CD4-positive, CD25-positive, alpha-beta regulatory T cell (primary cell): ENCODE measurements at places on chromosomes 3 and 15. TPM values are rescaled to one million over a fixed set of nuclear protein-coding genes. Genes with fewer than 3 reads are reported as not detected.

DNA sequence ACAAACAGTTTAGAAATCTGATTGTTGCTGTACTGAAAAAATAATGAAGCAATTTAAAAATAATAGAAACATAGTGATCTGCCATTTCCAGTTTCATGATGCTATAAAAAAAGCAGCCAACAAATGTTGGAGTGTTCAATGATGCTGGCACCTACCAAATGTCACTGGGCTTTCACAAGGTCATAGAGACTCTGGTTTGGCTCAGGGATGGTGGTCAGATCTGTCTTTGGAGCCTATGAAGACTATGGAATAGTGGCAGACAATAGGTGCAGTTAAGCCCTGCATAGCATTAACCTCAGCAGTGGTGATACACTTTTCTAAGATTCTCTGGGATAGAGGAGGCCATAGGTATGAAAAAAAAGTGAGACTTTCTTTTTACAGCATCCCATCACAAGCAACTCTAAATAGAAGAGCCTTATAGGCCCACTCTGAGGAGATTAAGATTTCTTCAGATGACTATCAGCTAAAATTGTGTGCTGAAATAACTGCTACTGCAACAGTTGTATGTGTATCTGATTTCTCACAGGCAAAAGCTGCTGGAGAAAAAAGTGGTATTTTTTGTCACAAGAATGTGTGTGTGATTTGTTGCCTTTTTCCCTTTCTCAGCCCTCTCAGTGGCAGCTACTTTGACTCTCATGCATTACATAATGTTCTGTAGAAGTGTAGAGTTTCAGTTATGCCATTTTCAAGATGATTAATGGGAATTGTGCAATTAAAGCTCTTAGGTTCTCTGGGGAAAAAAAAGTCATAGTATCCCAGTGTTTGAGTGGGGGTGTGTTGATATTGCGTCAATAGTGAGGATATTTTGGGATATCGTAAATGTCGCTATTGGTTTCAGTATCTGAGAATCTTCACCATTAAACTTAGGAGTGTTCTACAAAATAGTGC is 137.4 kb downstream of the MBNL1 start:
- peaks cover 65% of the 10 kb centered on the region for H3K4me1 ChIP-seq
- no peaks in the 10 kb centered on the region for H3K27me3 ChIP-seq
- peaks cover 23% of the 10 kb centered on the region for H3K36me3 ChIP-seq
- H3K4me3 ChIP-seq, result peak overlapping the region; percentile 39
- DNase-seq, result no peak
- H3K27ac ChIP-seq, result peak overlapping the region; percentile 63

DNA sequence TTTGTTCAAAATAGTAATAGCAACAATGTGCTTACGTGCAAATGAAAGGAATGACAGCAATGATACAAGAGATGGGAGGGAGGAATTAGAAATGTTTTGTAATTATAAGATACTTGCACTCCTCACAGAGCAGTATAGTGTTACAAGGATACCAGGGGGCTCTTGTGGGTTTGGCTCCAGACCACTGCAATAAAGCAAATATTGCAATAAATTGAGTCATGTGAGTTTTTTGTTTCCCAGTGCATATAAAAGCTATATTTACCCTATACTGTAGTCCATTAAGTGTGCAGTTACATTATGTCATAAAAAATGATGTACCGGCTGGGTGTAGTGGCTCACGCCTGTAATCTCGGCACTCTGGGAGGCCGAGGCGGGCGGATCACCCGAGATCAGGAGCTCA is 864.3 kb downstream of the NSUN3 start:
- no peaks in the 10 kb centered on the region for H3K4me1 ChIP-seq
- DNase-seq, result no peak
- no peak overlapping the region for H3K4me3 ChIP-seq
- no peaks in the 10 kb centered on the region for H3K36me3 ChIP-seq
- H3K27ac ChIP-seq, result no peak overlapping the region
- H3K27me3 ChIP-seq, result no peaks in the 10 kb centered on the region

DNA sequence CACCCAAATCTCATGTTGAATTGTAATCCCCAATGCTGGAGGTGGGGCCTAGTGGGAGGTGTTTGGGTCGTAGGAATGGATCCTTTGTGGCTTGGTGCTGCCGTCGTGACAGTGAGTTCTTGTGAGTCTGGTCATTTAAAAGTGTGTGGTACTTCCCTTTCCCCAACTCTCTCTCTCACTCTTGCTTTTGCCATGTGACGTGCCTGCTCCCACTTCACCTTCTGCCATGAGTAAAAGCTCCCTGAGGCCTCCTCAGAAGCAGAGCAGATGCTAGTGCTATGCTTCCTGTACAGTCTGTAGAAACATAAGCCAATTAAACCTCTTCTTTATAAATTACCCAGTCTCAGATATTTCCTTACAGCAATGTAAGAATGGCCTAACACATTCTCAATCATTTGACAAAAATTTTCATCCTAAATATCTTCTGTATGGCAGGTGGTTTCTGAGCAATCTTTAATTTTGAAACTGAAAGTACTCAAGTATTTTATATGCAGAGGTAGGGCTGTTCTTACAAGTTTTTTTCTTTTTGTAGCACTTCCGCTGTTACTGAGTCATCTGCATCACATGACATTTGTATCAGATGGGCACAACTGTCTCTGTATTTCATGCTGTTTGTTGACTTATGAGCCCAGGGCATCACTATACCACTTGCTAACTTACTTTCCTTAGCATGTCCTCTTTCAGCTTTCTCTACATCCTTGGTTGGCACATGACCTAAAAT is 8.8 kb downstream of the RPL39L start:
- peaks cover 28% of the 10 kb centered on the region for H3K4me1 ChIP-seq
- peak; percentile 56 for DNase-seq
- no peaks in the 10 kb centered on the region for H3K27me3 ChIP-seq
- H3K27ac ChIP-seq, result peak overlapping the region; percentile 96

- H3K4me3 ChIP-seq, result no peak overlapping the region
- H3K4me1 ChIP-seq, result no peaks in the 10 kb centered on the region
- DNase-seq, result no peak
- no peaks in the 10 kb centered on the region for H3K27me3 ChIP-seq
- no peak overlapping the region for H3K27ac ChIP-seq
- H3K36me3 ChIP-seq, result no peaks in the 10 kb centered on the region
Measured at GRCh38 chr3:161339517-161340500, 31.5 kb downstream of the SPTSSB start.

- peaks cover 1% of the 10 kb centered on the region for H3K27me3 ChIP-seq
- no peaks in the 10 kb centered on the region for H3K4me1 ChIP-seq
- no peak overlapping the region for H3K4me3 ChIP-seq
- no peaks in the 10 kb centered on the region for H3K36me3 ChIP-seq
- DNase-seq, result no peak
- H3K27ac ChIP-seq, result no peak overlapping the region
Measured at GRCh38 chr3:159881828-159882309, 106.8 kb upstream of the IL12A start.

GRCh38 chr3:53046171-53047170 is 598 bp upstream of the SFMBT1 start:
- no peaks in the 10 kb centered on the region for H3K27me3 ChIP-seq
- H3K4me1 ChIP-seq, result peaks cover 20% of the 10 kb centered on the region
- H3K27ac ChIP-seq, result peak overlapping the region; percentile 61
- DNase-seq, result peak; percentile 74
- H3K36me3 ChIP-seq, result no peaks in the 10 kb centered on the region
- H3K4me3 ChIP-seq, result peak overlapping the region; percentile 53

DNA sequence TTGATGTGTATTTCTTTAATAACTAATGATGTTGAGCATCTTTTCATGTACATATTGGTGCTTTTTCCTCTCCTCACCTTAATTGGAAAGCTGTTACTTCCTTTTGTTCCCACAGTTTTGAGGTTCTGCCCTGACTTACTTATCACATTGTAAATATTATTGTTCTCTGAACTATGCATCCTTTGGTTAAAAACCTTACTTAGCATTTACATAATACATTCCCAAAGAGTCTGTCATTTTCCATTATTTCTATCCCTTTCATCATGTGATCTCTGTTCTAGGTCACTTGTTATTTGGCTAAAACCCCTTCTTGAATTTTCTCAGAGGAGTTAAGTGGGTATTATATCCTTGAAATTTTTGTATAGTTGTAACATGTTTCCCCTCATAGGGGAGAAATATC is 33.0 kb downstream of the SLC12A6 start:
- H3K36me3 ChIP-seq, result peaks cover 35% of the 10 kb centered on the region
- no peak overlapping the region for H3K4me3 ChIP-seq
- peak overlapping the region; percentile 38 for H3K27ac ChIP-seq

- H3K4me1 ChIP-seq, result no peaks in the 10 kb centered on the region
- no peak overlapping the region for H3K27ac ChIP-seq
- H3K36me3 ChIP-seq, result peaks cover 5% of the 10 kb centered on the region
- no peak overlapping the region for H3K4me3 ChIP-seq
- DNase-seq, result no peak
Measured at GRCh38 chr3:195065864-195066185, 205.1 kb downstream of the XXYLT1 start.

DNA sequence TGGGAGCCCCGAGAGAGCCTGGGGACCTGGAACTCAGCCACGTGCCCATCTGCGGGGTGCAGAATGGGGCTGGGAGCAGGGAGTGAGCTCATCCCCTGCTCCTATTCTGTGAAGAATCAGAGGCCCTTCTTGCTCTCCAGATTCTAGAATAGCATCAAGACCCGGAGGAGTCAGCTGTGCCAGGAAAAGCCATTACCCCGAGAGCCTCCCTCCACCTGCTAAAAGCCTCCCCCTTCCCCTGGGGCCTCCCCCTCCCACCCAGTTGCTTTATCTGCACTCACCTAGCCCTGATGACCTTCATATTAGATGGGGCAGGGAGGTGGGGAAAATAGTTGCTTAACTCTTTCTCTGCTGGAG is 23.1 kb downstream of the CCDC33 start:
- H3K4me1 ChIP-seq, result no peaks in the 10 kb centered on the region
- DNase-seq, result no peak
- no peaks in the 10 kb centered on the region for H3K36me3 ChIP-seq
- no peak overlapping the region for H3K4me3 ChIP-seq
- H3K27me3 ChIP-seq, result peaks cover 2% of the 10 kb centered on the region

DNA sequence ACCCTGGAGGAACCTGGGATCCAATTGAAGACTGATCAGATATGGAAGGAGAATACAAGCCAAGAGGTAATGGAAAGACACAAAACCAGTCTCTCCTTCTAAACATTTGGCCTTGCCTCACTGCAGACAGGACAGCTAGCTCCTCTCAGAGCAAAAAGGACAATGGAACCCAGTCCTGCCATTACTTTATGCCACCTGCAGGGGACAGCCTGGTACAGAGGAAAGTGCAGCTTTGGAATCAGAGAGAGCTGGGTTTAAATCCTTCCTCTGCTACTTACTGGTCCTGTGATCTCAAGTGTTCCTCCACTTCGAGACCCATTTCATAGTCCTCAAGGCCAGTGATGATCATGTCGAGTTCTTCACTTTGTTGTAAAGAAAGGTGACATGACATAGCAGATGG is 159.4 kb upstream of the SMAD3 start:
- no peaks in the 10 kb centered on the region for H3K36me3 ChIP-seq
- H3K4me3 ChIP-seq, result no peak overlapping the region
- no peak overlapping the region for H3K27ac ChIP-seq
- no peak for DNase-seq
- no peaks in the 10 kb centered on the region for H3K4me1 ChIP-seq
- H3K27me3 ChIP-seq, result no peaks in the 10 kb centered on the region

- peak overlapping the region; percentile 65 for H3K4me3 ChIP-seq
- no peaks in the 10 kb centered on the region for H3K36me3 ChIP-seq
Measured at GRCh38 chr3:112133626-112134334, 732 bp upstream of the GCSAM start.

GRCh38 chr3:32619395-32619794 is 48.7 kb upstream of the DYNC1LI1 start:
- no peaks in the 10 kb centered on the region for H3K36me3 ChIP-seq
- no peak for DNase-seq
- H3K4me1 ChIP-seq, result no peaks in the 10 kb centered on the region
- no peak overlapping the region for H3K27ac ChIP-seq

GRCh38 chr15:57376696-57377477 is 582 bp downstream of the CGNL1 start:
- DNase-seq, result no peak
- H3K4me1 ChIP-seq, result no peaks in the 10 kb centered on the region
- H3K4me3 ChIP-seq, result no peak overlapping the region
- peaks cover 14% of the 10 kb centered on the region for H3K27me3 ChIP-seq
- H3K27ac ChIP-seq, result no peak overlapping the region

DNA sequence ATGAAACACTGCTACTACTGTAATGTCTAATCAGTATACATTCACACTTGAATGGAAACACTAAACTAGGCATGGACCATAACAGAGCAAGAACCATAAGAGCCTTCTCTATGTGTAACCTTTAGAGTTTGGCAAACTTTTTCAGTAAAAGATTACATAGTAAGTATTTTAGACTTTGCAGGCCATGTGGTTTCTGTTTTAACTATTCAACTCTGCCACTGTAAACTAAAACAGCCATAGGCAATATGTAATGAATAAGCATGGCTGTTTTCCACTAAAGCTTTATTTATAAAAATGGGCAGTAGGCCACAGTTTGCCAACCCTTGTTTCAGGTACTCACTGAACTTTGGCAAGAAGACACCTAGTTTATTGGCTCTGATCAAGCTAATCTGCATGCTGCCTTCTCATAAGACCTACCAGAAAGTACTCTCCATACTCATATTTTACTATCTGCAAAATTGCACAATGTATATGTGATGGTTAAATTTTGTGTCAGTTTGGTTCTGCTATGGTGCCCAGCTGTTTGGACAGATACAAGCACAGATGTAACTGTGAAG is 46.0 kb downstream of the UACA start:
- H3K36me3 ChIP-seq, result no peaks in the 10 kb centered on the region
- no peak for DNase-seq
- H3K4me3 ChIP-seq, result no peak overlapping the region
- no peak overlapping the region for H3K27ac ChIP-seq

- peaks cover 22% of the 10 kb centered on the region for H3K27me3 ChIP-seq
- no peak overlapping the region for H3K27ac ChIP-seq
- no peak overlapping the region for H3K4me3 ChIP-seq
- DNase-seq, result no peak
- H3K36me3 ChIP-seq, result no peaks in the 10 kb centered on the region
Measured at GRCh38 chr3:16864610-16865313, 20.0 kb upstream of the PLCL2 start.

DNA sequence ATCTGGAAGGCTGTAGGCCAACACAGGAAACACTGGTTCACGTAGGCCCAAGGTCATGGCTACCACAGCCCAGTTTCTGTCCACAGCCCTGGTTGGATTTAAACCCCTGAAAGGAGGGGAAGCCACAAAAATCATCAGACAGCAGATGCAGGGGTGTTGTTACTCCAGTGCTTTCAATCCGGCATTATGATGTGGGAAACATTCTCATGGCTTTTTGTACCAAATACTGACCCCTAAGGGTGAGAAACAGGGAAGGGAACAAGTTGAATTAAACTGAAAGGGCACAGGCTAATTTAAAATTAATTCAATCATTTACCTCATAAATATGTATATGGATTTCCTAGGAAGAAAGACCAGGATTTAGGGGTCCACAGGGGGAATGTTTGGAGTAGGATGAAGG is 375.6 kb downstream of the CTNNB1 start:
- no peak overlapping the region for H3K27ac ChIP-seq
- no peaks in the 10 kb centered on the region for H3K27me3 ChIP-seq
- DNase-seq, result no peak
- H3K36me3 ChIP-seq, result no peaks in the 10 kb centered on the region
- no peak overlapping the region for H3K4me3 ChIP-seq

GRCh38 chr15:37877851-37878741 is 56.3 kb upstream of the TMCO5A start:
- no peak overlapping the region for H3K27ac ChIP-seq
- H3K27me3 ChIP-seq, result peaks cover 2% of the 10 kb centered on the region
- DNase-seq, result no peak
- no peak overlapping the region for H3K4me3 ChIP-seq

- no peaks in the 10 kb centered on the region for H3K4me1 ChIP-seq
- H3K27me3 ChIP-seq, result no peaks in the 10 kb centered on the region
- DNase-seq, result no peak
- no peak overlapping the region for H3K27ac ChIP-seq
Measured at GRCh38 chr3:81695302-81695701, 66.1 kb downstream of the GBE1 start.

Gene FBXL2
- total RNA-seq, result not detected

Gene ADAMTS17
- total RNA-seq, result 8.2 TPM

Gene NR2E3
- total RNA-seq, result not detected

Gene RSRC1
- 30.1 TPM for total RNA-seq

Gene TERC
- total RNA-seq, result 2.9 TPM

Gene CCR3
- total RNA-seq, result 6.0 TPM
